Fibroblast of skin of back (primary cell): ENCODE measurements at places on chromosomes 7 and 10.

DNA sequence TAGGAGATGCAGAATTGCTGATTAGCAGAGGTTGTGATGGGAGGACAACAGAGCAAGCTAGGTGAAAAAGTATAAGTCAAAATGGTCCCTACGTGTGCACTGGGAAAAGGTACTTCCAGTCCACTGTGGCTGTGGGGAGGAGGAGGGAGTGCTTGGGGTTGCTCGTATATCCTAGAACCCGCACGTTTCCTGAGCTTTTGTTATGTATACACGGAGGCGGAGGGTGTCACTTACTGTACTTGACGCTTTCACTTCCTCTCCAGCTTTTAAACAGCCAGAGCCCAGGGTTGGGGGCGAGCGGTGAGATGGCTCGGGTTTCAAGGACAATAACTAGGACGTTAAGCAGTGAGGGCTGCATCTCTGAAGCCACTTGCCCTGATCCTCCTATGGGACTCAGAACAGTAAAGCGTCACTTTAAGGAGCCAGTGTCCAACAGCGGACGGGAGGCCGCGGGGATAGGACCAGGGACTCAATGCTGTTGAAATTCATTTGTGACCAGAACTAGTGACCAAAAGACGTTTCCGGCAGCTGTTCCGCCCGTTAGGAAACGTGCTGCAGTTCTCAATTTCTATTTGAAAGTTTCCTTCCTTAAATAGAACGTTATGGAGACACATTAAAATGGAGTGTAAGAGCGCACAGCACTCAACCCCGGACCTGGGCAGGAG is 985 bp upstream of the ETV1 start:
- DNase-seq = peak; percentile 45

DNA sequence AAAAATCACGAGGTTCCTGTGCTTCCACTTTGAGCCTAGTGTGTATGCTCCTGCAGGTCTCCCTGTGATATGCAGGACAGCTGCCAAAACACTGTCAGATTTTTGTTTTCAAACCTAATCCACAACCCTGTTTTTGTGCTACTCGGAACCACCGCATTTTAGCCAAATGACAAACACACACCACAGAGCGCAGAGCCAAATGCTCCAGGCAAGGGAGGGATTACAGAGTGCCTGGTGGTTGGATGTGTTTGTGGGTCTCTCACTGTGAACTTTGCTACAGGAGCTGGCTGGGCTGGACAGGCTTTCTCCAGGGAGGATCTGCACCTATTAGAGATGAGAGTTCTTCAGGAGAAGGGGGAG is 5.7 kb upstream of the RBM28 start:
- no peak for DNase-seq

- DNase-seq = peak; percentile 15
These were observed 175.3 kb downstream of the MBL2 start for GRCh38 chr10:52597189-52597863.

DNA sequence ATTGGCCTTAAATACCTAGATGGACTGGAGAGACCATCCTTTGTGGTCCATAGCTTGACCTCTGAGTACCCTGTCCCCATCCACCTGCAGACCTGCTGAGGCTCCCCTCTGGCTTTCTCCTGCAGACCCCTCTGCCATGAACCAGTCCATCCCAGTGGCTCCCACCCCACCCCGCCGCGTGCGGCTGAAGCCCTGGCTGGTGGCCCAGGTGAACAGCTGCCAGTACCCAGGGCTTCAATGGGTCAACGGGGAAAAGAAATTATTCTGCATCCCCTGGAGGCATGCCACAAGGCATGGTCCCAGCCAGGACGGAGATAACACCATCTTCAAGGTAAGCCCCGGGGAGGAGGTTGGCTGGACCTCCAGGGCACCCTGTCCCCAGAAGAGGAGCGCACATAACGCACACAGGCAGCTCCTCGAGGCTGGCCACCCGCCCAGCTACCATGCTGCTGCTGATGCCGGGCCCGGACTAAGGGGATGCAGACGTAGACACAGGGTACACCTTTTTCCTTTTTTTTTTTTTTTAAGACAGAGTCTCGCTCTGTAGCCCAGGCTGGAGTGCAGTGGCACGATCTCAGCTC is 4.3 kb downstream of the IRF5 start:
- no peak for DNase-seq

GRCh38 chr7:93374345-93374940 is 142.3 kb downstream of the VPS50 start:
- DNase-seq = peak; percentile 50

GRCh38 chr7:102412548-102412947 is 16.4 kb downstream of the PRKRIP1 start:
- DNase-seq = peak; percentile 26

DNA sequence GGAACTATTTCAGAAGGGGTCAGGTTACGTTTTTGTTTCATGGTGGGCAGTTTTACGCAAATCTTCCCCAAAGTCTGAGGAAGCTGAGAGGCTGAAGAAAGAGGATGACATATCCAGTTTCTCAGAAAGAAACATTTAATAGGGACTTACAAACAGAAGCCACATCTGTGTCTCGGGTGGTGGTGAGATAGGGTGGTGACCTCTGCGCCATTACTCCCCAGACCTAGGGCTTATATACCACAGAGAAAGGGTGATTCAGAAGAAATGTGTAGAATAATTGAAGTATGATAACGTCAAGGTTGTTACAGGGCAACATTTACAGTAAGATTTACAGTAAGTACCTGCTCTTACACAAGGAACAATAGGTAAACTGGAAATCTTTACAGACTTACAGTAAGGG is 43.0 kb upstream of the RELN start:
- DNase-seq = no peak

GRCh38 chr7:604884-605531 is 85.4 kb upstream of the PDGFA start:
- DNase-seq = peak; percentile 8

DNA sequence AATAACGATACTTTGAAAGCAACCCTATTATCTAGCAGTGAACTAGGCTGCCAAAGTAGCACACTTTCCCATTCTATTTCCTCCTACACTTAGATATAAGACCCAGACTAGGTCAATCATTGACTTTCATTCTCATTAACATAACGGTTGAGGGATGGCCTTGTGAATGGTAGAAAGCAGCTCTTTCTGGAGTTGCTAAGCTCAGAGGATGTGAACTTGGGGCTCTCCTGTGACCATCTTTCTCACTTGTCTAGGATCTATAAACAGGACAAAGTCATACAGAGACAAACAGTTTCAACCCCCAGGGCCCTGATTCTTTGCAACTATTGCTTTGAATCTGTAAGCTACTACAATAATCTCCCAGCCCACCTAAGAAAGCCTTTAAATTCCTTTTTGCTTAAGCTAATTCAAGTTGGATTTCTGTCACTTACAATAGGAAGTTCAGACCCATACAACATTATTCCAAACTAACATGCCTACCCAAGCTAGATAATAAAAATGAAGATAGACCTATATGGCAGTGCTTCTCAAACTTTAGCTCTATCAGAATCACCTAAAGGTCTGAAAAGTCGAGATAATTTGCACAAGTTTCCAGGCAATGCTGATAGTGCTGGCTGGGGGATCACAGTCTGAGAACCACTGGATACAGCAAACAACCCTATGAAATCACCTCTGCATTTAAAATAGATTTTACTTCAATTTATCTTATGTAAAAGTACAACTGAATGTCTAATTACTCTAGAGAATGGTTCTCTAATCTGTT is 16.7 kb downstream of the P4HA1 start:
- DNase-seq = no peak

DNA sequence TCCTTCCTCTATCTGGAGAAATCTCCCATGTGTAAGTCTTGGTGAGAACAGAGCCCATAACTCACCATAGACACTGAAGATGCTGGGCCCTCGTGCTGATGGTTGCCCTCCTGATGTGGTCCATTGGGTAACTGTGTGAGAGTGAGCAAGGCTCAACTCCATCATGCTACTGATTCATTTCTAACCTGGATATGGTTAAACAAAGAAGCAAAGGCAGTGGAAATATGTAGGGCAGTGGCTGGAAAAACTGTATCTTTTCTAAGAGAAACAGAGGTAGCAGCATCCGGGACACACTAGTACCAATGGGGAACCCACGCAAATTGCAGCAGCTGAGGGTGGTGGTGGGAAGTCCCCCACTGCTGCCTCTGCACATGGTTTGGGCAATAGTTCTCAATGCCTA is 221.7 kb downstream of the KLF6 start:
- no peak for DNase-seq

DNA sequence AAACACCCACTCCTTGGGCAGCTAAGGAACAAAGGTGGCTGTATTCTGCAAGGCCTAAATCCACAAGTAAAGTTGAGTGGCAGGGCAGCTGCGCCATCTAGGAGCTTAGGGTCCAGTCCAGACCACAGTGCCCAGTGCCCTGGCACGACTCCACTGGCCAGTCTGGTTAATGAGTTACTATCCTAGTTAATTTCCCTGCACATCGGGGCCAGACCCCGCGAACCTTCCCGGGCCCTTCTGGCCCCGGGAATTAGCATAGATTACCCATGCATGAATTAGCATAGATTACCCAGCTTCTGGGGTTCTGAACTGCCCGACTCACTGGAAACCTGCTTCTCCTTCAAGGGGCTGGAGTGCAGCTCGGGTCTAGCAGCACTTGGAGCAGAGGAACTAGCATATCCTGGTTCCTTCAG is 3.2 kb upstream of the EMX2 start:
- DNase-seq = no peak

DNA sequence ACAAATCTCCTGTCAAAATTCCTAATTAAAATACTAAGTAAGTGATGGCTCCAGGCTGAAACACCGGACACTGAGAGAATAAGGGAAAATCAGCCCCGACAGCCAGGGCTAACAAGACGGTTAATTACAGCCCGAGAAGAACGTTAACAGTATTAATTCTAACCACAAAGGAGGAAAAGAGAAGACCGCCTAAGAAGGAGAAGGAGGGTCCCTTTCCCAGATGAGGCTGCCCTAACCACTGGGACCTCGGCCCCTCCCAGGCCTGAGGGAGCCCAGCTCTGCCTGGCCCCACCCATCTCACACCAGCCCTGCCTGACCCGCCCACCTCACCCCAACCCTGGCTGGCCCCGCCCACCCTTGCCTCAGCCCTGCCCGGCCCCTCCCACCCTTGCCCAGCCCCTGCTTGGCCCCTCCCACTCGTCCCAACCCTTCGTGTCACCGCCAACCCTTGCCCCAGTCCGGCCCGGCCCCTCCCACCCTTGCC is 51.3 kb downstream of the PWWP2B start:
- DNase-seq = peak; percentile 63

- DNase-seq = peak; percentile 36
These were observed 38.6 kb downstream of the NEBL start for GRCh38 chr10:20858292-20859124.

DNA sequence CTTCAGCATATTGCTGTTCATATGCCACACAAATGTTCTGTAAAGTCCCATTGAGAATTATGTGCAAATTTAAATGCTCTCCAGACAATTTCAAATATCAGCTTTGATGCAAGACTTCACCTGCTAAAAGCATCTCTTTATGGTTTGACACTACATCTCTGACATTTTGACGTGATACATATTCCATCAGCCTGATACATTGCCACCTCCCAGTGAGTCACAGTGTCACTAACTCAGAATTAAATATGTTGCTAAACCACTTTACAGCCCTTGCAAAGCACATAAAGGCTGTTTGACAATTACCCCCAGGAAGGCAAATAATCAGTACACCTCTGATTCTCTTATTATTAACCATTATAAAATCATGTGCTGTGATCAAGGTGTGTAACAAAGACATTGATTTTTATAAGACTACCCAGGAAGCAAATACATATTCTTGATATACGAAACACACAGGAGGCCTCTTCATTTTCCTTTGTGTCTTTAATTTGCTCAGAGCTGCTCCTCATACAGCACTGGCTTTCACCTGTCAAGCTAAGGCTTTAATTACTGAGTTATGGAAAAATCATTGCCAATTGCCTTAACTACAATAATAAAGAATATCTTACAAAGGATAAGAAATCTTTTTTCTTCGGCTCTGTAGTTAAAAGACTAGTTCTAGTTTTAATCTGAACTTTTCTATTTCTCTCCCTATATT is 547.5 kb upstream of the C7orf33 start:
- DNase-seq = no peak

DNA sequence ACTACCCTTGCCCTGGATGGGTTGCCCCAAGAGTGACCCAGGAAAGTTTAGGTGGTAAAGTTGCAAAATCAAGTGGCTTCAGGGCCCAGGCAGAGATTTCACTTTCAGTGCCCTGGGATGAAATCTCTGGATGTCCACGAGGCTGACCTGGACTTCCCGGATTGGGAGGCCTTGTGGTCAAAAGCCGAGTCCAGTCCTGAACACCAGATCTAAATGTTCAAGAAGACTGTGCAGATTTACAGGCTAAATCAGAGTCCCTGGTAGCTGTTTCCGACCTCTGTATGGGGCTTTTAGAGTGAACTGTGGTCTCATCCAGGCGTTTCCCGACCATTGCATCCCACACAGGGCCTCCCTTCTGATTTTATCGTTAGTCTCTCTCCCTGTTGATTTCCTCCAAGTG is 95.3 kb downstream of the WDR11 start:
- no peak for DNase-seq
